Spinal cord (tissue), 10 donors: ENCODE measurements at places on chromosomes 12 and 14. TPM values are rescaled to one million over a fixed set of nuclear protein-coding genes. Genes with fewer than 3 reads are reported as not detected.

DNA sequence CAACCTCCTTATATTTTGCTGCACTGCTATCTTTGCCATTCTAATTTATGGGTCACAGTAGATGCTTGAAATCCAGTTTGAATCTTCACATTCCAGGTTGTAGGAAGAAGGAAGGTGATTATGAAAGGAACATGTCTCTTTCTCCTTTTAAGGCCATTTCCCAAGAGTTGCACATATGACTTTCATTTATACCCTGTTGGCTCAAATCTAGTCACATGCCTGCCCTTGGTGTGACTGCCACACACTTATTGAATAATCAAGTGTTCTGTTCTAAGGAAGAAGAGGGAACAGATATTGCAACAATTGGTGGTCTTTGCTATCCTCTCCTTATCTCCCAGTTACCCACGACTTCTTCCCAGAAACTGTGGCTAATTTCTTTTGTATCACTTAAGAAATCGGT is 404.3 kb downstream of the TMEM117 start:
- H3K27me3 ChIP-seq = no peaks in the 10 kb centered on the region
- no peak overlapping the region for H3K4me3 ChIP-seq
- no peak for DNase-seq
- H3K36me3 ChIP-seq = no peaks in the 10 kb centered on the region
- H3K27ac ChIP-seq = no peak overlapping the region
- no peaks in the 10 kb centered on the region for H3K4me1 ChIP-seq

DNA sequence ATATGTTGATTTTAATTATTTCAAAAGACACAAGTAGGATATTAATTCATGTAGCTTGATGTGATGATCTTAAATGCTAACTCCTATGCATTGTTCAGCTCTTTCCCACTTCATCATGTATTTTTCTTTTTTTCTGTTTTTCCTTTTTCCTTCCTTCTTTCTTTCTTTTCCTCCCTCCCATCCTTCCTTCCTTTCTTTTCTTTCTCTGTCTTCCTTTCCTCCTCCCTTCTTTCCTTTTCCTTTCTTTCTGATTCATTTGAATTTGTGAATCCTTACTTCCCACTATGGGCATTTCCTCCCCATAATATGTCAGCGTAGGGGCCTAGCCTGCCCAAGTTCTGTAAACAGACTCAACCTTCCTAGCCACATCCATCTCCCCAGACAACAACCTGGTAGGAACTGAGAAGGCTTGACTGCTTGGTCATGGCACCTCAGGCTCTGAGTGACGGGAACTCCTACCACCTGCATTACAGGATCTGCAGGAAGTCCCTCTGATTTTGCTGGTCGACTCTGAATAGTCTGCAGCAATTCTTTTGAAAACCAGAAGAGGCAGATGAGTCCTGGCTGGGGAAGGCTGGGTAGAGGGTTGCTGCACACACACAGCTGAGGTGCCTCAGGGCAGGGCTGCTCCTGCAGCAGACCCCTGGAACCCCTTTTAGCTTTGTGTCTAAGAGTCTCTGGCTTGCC is 33.4 kb upstream of the BHLHE41 start:
- no peak overlapping the region for H3K27ac ChIP-seq
- H3K27me3 ChIP-seq = no peaks in the 10 kb centered on the region
- no peaks in the 10 kb centered on the region for H3K36me3 ChIP-seq
- H3K4me3 ChIP-seq = no peak overlapping the region
- DNase-seq = no peak

DNA sequence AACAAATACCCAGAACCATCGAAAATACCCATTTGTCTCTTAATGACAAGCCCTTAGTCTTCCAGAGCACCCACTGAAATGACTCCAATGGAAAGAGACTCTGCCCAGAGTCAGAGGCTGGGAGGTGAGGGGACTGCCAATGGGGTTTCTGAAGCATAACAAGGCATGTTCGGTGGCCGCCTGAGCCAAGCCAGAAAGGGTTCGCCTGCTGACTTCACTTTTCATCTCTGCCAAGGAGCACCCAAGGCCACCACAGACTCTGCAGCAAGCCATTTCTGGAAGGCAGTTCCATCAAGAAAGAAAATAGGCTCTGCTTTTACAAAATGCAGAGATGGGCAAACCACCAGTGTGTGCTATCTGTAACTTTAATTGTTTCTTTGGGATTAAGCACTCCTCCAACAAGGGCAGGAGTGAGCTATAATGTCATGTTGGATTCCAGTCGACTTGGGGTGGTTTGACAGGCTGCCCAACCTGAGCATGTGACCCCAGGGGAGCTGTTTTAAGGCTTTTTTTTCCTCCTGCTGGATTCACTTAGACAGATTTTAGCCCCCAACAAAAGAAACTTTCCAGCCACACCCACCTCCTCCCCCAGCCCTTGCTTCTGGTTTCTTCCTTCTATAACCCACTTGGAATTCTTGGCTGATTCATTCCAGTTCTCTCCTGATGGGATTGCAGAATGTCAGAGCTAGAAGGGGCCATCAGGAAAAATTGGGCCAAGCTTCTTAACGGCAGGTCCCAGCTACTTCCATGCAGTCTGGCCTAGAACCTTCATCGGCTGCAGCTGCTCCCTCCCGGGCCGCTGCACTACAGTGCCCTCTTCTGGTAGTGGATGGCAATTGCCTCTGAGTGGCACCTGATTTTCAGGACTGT is 24.1 kb downstream of the CKAP4 start:
- no peaks in the 10 kb centered on the region for H3K36me3 ChIP-seq
- no peak overlapping the region for H3K4me3 ChIP-seq
- H3K27me3 ChIP-seq = no peaks in the 10 kb centered on the region
- no peak overlapping the region for H3K27ac ChIP-seq

DNA sequence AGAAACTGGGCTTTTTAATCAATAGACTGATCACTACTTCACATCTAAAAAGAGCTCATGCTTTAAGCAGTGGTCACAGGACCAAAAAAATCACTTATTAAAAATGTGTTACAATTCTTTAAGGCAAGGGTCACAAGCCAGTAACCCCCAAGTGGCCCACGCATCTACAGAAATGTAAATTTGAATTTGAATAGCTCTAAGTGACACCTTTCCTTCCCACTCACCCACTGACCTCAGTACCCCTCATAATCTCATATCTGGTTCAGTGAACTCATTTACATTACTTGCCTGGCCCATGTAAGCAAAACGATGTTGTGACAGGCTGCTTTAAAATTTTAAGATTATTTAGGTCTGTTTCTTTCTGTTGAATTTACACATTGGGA is 27.4 kb downstream of the NELL2 start:
- H3K36me3 ChIP-seq = no peaks in the 10 kb centered on the region
- H3K27ac ChIP-seq = no peak overlapping the region
- DNase-seq = no peak
- no peaks in the 10 kb centered on the region for H3K27me3 ChIP-seq

The NINJ2 gene
- total RNA-seq = 6.0 TPM
